T-cell (primary cell): ENCODE measurements at places on chromosomes 6 and 20. TPM values are rescaled to one million over a fixed set of nuclear protein-coding genes. Genes with fewer than 3 reads are reported as not detected.

DPPA5 gene
- total RNA-seq = not detected

SLC17A4 gene
- not detected for total RNA-seq

VGLL2 gene
- not detected for total RNA-seq

BNIP5 gene
- not detected for total RNA-seq

FOXF2 gene
- total RNA-seq = not detected

TAP2 gene
- total RNA-seq = 147 TPM

HLA-DOA gene
- total RNA-seq = 13.4 TPM

TRIM15 gene
- total RNA-seq = not detected

SKIC2 gene
- total RNA-seq = 169 TPM

MOXD1 gene
- total RNA-seq = 0.13 TPM

CDH4 gene
- total RNA-seq = 0.64 TPM

RAET1G gene
- not detected for total RNA-seq

CRISP2 gene
- total RNA-seq = not detected

OPRM1 gene
- total RNA-seq = not detected

BPI gene
- total RNA-seq = not detected

RTN4IP1 gene
- total RNA-seq = 7.0 TPM

BFSP1 gene
- total RNA-seq = 0.53 TPM

SRMS gene
- not detected for total RNA-seq

C6orf52 gene
- total RNA-seq = 1.1 TPM

SYNJ2 gene
- 20.0 TPM for total RNA-seq

BMP5 gene
- not detected for total RNA-seq

AAR2 gene
- total RNA-seq = 18.9 TPM

MATN4 gene
- not detected for total RNA-seq

GRM4 gene
- total RNA-seq = 0.22 TPM

OR2H1 gene
- not detected for total RNA-seq
